Caco-2 (cell line): ENCODE measurements at places on chromosomes 11 and 22. TPM values are rescaled to one million over a fixed set of nuclear protein-coding genes. Genes with fewer than 3 reads are reported as not detected.
A peak's percentile ranks its signal among the peaks of the same experiment; 100 is the strongest.

Gene SESN3
- 28.2 and 29.2 TPM in 2 replicates for total RNA-seq

DNA sequence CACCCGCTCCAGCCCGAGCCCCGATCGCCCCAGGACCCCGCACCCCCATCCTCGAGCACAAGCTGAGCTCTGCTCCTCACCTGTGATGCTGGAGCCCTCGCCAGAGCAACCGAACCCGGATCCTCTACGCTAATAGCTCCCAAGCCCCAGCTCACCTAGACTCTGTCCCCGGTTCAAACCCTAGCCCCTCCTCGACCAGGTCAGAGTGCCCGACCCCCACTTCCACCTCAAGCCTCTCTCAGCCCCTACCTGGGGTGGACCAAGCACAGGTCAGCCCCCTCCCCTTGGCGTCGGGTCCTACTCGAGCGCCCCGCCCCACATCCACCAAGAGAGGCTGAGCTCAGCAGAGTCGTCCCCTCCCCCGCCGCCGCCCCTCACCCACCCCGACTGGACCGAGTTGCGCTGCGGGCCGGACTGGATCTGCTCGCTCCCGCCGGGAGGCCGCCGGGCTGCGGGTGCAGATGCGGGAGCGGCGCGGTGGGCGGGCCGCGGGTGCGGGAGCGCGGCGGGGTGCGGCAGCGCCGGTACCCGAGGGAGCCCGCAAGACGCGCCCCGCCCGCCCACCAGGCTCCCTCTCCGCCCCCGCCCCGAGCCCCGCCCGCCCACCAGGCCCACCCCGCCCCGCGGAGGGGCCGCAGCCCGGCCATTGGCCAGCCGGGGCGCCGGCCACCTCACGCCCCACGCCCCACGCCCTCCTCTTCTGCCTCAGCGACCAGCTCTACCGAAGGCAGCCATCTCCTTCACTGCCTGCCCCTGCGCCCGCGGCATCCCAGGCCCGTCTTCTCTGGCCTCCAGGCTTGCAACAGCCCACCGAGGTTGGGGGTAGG, 577 bp upstream of the DKK3 start:
- peak; percentile 83 for DNase-seq

DNA sequence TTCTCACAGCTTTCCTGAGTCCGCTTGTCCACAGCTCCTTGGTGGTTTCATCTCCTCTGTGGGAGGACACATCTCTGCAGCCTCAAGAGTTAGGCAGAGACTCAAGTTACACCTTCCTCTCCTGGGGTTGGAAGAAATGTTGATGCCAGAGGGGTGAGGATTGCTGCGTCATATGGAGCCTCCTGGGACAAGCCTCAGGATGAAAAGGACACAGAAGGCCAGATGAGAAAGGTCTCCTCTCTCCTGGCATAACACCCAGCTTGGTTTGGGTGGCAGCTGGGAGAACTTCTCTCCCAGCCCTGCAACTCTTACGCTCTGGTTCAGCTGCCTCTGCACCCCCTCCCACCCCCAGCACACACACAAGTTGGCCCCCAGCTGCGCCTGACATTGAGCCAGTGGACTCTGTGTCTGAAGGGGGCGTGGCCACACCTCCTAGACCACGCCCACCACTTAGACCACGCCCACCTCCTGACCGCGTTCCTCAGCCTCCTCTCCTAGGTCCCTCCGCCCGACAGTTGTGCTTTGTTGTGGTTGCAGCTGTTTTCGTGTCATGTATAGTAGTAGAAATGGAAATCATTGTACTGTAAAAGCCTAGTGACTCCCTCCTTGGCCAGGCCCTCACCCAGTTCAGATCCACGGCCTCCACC, 11.7 kb downstream of the RASD2 start:
- DNase-seq, result peak; percentile 59

DNA sequence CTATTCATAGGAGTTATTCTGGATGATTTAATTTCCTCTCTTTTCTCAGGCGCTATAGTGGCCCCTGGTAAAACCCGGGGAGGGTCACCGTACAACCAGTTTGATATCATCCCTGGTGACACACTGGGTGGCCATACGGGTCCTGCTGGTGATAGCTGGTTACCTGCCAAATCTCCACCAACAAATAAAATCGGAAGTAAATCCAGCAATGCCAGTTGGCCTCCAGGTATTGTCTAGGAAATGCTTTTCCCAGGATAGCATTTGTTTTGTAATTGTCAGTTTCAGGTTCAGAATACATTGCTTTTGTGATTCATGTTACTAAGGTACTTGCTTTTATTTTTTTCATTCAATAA, 35.6 kb upstream of the ADSL start:
- DNase-seq, result no peak

- DNase-seq, result no peak
Measured at GRCh38 chr11:82719361-82720105, 14.1 kb downstream of the FAM181B start.

Gene INPP5J
- total RNA-seq, result 6.8 and 7.8 TPM in 2 replicates

DNA sequence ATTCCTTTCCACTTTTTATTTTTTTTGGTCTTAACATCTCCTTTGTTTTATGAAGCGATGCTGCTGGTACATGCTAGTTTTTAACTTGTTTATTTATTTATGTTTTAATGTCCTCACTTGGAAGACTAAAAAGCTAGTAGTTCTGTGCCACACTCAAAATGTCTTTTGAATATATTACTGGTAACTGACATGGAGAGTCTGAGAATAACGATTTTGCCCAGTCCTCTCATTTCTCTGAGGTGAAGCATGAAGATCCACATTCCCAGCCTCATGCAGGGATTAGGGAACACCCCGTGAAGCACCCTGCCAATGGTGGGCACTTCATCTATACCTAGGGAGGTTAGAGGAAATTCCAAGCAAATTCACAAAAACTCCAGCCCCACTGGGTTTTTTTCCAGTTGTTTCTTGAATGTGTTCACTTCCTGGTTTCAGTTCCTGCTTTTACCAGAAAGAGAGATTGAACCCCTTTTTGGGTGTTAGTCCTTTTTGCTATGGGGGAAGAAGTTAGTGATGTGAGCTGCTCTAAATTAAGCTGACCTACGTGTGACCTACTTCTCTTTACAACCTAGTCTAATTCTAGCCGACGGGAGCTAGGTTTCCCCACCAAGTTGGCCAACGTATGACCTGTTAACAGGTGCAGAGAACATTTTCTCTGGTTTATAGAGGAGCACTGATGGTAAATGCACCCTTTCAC, 106.1 kb downstream of the SLC1A2 start:
- DNase-seq, result no peak

DNA sequence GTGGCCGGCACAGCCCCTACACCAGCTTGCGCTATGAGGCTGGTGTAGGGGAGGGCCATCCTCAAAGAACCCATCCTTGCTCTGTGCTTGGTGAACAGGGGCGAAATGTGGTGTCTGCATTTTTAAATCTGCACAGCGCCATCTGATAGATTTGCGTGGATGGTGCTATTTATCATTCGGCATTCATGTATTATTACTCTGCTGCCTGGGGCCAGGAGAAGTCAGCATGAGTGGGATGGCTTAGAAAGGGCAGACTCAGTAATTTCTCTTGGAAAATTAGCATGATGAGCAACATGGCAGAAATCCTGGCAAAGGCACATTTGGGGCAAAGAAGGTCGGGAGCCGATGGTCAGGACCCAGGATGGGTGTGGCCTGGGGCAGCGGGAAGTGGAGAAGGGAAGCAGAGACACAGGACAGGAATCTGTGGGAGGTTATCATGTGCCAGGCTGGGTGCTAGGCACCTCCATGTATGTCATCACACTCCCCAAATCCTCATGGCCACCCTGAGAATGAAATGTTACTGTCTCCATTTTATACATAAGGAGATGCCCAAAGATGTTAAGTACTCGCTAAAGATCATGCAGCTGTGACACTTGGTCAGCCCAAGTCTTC, 149.0 kb downstream of the CEP164 start:
- no peak for DNase-seq

- no peak for DNase-seq
Measured at GRCh38 chr22:42428760-42429159, 3.4 kb downstream of the NFAM1 start.

Gene DRAP1
- 91.0 and 93.1 TPM in 2 replicates for total RNA-seq

- peak; percentile 9 for DNase-seq
Measured at GRCh38 chr22:49577168-49578060, 250.3 kb downstream of the BRD1 start.

Gene KRTAP5-1
- total RNA-seq, result not detected in 2 replicates

Gene REXO2
- 221 and 241 TPM in 2 replicates for total RNA-seq

DNA sequence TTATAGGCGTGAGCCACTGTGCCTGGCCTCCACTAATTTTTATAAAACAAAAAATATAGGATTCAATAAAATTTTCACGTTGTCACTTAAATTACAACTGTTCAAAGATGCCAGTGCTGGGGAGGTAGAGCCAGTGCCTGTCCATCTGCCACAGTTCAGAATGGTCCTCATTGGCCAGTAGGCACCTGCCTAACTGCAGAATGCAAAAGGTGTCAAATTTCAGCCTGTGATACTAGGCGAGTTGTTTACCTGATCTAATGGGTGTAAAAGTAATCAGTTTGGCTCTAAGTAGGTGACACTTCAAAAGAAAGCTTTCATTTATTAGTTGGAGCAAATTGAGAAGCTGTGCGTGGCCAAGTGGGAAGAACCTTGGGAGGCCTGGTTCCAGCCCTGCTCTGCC, 2.4 kb downstream of the SMARCB1 start:
- no peak for DNase-seq

Gene LGR4
- total RNA-seq, result 34.7 and 37.1 TPM in 2 replicates

- no peak for DNase-seq
Measured at GRCh38 chr22:38874529-38875222, 2.7 kb upstream of the CBX6 start.

DNA sequence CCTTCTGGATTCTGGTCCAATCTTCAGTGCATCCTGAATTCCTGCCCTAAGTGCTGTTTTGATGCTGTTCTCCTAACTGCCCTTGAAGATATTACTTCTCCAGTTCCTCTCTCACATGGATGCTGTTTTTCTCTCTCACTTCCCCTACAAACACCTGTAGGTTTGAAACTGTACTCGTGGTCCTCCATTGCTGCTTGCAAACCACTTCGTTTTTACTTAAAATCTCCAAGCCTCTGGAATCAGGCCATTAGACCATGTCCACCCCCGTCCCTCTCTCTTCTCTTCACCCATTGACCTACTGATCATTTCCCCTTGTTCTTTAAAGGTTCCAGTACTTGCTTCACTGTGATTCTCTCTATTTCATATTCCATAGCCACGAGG, 988.1 kb downstream of the NTM start:
- DNase-seq, result no peak

- DNase-seq, result no peak
Measured at GRCh38 chr11:69922596-69923111, 103.4 kb upstream of the FGF3 start.

DNA sequence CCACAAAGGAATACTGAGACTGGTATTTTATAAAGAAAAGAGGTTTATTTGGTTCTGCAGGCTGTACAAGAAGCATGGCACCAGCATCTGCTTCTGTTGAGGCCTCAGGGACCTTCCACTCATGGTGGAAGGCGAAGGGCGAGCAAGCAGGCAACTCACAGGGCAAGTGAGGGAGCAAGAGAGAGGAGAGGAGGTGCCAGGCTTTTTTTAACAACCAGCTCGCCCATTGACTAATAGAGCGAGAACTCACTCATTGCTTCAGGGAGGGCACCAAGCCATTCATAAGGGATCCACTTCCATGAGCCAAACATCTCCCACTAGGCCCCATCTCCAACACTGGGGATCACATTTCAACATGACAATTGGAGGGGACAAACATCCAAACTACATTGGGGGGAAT, 1.2 kb downstream of the PTS start:
- no peak for DNase-seq

GRCh38 chr11:50214376-50214775, 181.7 kb downstream of the OR4C45 start:
- DNase-seq, result no peak

Gene RCN1
- total RNA-seq, result 151 and 185 TPM in 2 replicates

DNA sequence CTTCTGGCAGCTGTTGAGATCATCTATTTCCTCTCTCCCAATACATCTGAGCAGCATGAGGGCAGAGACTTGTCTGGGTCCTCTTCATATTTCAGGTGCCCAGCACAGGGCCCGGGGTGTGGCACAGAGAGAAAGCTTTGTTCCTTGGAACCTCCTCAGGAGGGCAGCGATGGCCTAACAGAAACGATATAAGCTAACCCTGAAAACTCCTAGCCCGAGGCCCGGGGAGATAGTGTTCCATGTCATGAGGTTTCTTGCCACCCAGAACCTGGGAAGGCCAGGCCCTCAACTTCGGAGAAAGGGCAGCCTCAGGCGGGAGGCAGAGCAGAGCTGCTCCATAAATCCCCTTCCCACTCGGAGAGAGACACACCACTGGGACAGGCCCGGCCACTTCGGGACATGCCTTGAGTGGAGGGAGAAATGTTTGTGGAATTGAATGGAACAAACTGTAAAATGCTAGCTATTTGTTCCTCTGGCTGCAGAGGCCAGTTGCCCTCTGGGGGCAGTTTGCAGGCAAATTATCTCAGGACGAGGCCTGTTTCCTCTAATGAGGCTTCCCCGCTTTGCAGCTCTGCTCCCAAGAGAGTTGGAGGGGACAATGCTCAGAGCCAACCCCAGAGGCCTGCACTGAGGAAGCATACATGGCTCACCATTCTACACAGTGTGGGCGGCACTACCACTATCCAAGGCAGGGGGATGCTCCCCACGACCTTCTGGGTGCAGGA, 11.6 kb downstream of the ARRB1 start:
- no peak for DNase-seq

DNA sequence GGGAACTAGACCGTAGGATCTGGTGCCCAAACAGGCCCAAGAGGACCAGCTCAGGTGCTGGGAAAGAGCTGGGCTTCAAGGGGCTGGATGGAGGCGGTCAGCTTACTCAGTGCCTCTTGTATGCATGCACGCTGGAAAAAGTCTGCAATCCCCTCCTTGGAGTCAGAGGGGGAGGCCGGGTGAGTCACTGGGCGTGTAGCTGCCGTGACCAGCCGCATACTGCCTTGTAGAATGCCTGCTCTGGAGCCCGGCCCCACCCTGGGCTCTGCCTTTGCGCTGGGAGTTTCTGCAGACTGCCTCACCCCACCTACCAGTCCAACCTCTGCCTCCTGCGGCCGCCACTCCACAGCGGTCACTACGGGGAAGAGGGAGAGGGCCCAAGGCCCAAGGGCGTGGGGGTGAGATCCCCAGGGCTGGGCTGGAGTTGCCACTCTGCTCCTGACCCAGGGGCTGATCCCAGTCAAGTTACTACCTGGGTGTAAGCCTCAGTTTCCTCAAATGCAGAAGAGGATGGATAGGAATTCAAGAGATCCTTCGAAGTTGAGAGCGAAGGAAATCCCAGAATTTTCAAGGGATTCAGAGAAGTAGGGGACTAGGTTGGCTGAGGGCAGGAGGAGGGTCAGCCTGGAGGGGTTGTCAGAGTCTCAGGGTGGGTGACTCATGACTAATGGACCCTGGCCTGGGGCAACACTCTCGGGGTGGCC, 4.2 kb downstream of the MRGPRF start:
- DNase-seq, result peak; percentile 85

GRCh38 chr11:112718483-112718882, 242.7 kb upstream of the NCAM1 start:
- DNase-seq, result no peak

- DNase-seq, result no peak
Measured at GRCh38 chr11:15199693-15200092, 85.0 kb downstream of the INSC start.

Gene SNX32
- total RNA-seq, result not detected in 2 replicates

Gene TM7SF2
- 62.9 and 73.8 TPM in 2 replicates for total RNA-seq
